G401 (cell line): ENCODE measurements at places on chromosomes 6 and 20. TPM values are rescaled to one million over a fixed set of nuclear protein-coding genes. Genes with fewer than 3 reads are reported as not detected.

Gene MMP24
- total RNA-seq = 113 and 118 TPM in 2 replicates

Gene GJA10
- total RNA-seq = not detected in 2 replicates

Gene NFKBIE
- 27.7 and 58.6 TPM in 2 replicates for total RNA-seq

GRCh38 chr6:33010356-33010755 is 965 bp upstream of the HLA-DOA start:
- DNase-seq = no peak

- DNase-seq = no peak
Measured at GRCh38 chr6:141593311-141593710, 539.4 kb upstream of the GJE1 start.

DNA sequence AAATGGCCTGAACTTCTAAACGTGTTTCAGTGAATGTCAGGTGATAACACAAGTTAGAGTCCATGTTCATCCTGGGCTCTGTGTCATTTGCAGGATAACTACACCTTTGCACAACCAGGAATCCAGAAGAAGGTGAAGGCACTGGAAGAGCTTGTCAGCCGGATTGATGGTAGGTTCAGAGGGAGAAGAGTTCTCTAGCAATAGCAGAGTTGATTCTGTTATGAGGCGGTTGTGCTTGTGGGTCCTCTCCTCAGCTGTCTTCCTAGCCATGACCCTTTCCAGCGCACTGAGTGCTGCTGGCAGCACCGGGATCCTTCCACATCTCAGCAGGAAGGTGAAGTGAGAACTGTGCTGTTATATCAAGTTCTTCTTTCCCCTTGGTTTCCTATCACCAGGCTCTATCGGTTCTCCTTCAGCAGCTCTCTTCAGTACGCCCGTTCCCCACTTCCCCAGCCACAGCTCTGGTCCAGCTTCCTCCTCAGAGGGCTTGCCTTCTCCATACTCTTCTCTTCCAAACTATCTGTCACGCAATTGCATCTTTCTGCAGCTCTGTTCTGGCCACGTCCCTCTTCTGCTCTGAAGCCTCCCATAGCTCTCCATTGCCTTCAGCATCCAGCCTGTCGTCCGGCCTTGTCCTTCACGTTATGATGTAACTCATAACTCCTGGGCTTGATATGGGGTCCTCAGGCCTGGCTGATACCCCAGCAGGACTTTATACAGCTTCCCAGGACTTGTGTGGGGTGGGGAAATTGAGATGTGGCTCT is 39.9 kb upstream of the RNF8 start:
- DNase-seq = no peak

GRCh38 chr6:129212081-129212480 is 329.1 kb downstream of the LAMA2 start:
- no peak for DNase-seq

DNA sequence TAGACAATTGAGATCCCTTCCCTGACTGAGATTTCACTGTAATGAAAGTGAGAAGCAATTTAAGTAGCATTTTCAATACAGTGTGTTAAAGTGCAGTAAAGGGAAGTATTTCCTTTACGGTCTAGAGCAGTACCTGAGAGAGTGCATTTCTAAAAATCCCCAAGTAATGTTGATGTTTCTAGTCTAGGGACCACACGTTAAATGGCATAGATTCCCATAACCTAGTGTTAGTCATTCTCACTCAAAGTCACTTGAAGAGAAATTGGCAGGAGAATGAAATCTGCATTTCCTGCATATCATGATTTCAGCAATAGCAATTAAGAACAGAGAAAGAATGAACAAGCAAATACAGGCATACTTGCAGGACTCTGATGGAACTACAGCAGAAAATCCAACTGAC is 67.9 kb downstream of the CGA start:
- no peak for DNase-seq

GRCh38 chr6:31378721-31379103 is 21.7 kb upstream of the HLA-B start:
- DNase-seq = no peak

- no peak for DNase-seq
Measured at GRCh38 chr6:91575032-91575431, 988.2 kb upstream of the MAP3K7 start.
